ENCODE measurements at places on chromosomes 13 and 19.
A peak's percentile ranks its signal among the peaks of the same experiment; 100 is the strongest.

- peak; percentile 37 for DNase-seq
Observed at GRCh38 chr13:97344265-97345175, 89.4 kb upstream of the RAP2A start.

DNA sequence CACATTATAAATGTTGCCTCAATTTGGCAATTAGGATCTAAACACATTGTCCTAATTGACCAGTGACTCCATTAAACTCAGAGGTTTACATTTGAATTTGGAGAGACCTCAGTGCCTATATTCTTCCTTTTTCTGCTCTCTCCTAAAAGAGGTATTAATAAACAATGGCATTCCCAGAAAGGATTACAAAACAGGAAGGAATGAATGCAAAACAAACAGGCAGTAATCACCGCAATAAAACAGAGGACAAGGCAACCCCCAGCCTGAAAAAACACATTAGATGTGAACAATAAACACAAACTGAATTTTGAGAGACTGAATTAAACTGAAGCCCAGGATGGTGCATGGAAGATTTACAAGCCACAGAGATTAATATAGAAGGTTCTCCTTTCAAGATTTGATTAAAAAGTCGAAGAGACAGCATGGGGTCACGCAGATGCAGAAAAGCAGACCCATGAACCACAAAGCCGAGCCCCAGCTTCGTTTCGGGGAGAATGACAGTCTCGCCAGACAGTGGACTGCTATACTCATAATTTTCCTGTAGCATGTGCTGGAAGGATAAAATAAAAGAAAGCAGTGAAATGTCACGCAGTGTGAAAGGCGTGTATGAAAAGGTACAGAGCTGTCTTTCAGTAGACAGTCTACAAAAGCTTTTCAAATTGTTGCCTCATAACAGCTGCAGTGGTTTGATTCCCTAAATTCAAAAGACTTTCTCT, 503.0 kb downstream of the LIG4 start:
- no peak for DNase-seq

DNA sequence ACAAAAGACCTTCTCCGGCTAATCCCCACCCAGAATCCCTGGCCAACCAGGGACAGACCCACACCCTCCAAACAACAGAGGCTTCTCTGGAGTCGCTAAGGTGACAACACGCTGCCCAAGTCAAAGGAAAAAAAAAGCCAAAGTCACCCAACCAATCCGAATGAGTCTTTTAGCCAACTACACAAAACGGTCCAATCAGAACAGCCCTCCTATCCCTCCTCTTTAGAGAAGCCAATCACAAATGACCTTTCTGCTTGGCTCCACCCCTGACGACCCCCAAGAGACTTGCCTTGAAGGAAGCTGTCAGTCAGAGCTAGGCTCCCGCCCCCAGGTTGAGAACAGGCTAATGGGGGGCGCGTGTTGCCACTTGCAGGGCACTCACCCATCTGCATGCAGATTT, 6.6 kb upstream of the FBXW9 start:
- DNase-seq: peak; percentile 83

DNA sequence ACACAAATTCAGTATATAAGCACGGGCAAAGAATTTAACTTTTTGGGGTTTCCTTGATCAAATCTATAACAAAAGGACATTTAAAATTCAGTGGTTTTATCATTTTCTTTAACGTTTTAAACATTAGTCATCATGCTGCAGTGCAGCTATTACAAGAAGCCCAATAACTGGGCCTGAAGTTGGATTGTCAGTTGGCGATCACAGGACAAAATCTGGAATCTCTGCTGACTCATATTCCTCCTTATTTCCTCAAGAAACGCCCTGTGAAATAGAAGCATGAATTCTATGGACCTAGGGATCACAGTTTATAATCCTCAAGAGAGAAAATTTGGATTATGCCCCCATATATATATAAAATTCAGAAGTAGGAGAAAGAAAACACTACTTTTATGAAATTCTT, 971.6 kb upstream of the MIR17HG start:
- no peak for DNase-seq

DNA sequence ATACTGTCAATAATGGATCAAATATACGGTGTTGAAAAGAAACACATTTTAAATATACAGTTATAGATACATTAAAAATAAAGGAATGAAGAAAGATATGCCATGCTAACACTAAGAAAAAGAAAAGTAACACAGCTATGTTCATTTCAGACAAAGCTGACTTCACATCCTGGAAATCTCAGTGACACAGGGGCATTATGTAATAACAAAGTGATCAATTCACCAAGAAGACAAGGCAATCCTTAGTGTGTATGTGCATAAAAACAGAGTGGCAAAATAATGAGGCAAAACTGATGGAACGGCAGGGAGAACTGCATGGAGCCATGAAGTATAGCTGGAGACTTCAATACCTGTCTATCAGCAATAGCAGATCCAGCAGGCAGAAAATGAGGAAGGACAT, 13.1 kb downstream of the ZNF14 start:
- no peak for DNase-seq

DNA sequence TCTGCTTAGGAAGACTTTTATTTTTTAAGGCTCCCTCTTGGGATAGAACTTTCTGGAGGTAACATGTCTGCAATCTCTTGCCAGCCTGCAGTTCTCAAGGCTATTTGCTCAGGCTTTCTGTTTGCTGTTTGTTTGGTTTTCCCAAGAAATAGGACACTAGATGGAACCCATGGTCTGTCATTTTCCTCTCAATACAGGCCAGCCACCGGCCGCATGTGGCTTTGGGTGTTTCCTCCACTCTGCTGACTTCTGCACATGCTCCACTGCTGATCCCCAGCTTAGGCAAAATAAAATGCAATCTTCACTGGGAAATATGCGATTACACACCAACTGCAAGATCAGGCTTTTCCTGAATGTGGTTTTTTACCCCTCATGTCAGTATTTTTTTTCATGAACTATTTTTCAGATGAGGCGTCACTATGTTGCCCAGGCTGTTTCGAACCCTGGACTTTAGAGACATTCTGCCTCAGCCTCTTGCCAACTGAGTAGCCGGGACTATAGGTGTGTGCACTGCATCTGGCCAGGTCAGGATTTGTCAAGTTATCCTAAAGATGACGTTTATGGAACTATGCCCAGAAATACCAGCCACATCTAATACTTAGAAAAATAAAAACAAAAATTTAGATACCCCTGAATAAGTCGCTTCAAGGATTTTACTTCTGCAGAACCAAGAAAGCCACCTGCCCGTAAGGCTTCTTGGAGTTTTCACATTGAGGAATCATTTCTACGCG, 94.3 kb upstream of the PABPC3 start:
- no peak for DNase-seq

DNA sequence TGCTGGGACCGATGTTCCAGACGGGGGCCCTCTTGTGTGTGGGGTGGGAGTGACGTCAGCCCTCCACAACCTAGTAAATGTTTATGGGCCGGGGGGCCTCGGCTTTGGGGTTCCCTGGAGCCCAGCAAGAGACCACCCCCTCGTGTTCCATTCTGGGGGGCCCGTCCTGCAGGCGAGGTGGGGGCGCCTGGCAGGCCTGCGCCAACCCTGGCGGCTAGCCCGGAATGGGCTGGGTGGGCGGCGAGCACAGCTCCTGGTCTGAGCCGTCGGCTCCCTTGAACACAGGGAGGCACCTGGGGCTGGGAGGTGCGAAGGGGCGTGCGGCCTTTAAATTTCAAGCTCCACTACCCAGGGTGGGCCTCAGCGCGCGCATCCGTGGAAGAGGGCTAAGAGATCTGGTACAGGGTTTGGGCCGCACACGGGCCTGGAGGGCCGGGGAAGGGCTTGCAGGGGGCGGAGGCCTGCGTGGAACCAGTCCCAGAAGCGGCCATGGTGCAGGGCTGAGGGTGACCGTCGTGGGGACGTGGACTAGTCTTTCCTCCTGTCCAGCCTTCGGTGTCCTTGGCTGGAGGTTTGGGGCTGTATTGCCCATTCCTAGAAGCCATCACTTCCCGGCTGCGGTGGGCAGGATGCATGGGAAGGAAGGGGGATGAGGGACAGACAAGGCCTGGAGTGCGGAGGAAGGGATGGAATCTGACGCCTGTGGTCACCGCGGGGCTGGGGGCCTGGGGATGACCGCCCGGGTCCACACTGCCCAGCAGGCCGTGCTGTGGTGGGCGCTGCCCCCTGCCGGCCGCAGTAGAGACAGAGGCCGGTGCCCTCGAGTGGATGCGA, 11.4 kb downstream of the NDUFA11 start:
- DNase-seq: no peak

DNA sequence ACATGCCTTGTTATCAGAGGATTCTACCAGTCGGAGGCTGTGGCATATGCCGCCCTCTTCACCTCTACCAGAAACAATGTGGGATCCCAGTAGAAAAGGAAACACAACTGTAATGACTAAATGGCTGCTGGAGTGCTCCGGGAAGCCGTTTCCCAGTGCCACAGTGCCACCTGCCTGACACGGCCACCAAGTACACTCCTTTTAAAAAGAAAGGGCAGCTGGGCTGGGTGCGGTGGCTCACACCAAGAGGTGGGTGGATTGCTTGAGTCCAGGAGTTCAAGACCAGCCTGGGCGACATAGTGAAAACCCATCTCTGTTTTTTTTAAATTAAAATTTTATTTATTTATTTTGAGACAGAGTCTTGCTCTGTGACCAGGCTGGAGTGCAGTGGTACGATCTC, 67.3 kb downstream of the TRPM4 start:
- DNase-seq: peak; percentile 49

DNA sequence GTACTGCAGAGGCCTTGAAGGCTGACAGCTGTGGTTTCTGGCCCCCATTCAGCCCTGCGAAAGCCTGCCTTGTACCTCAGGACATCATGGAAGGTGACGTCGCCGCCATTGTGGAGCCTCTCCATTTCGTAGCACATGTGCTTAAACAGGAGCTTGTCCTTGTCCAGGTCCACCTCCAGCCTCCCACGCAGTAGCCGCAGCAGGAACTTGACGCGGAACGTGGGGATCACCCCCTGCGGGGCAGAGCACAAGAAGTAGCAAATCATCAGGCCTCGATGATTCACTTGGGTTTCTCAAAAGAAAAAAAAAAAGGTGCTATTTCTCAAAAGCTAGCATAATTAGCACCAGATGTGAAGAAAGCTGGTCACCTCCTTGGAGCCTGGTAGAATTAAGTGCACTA, 351.0 kb downstream of the NALCN start:
- DNase-seq: no peak

- no peak for DNase-seq
Observed at GRCh38 chr13:24110011-24110410, 50.5 kb upstream of the SPATA13 start.

DNA sequence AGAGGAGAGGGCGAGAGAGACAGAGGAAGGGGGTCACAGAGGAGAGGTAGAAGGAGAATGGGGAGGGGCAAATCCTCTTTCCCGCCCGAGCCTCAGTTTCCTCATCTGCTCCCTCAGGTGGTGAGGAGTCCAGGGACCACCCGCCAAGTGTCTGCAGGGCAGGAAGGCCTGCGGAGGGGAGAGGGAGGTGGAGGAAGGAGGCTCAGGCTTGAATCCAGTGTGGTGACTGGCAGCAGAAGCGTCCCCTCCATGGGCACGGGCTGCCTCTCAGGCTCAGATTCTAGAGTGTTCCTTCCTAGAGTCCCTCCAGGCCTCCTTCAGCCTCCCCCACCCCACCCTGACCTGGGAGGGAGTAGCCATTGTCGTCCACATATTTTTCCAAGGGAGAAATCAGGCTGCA, 16.5 kb upstream of the GARIN5A start:
- no peak for DNase-seq

GRCh38 chr13:113641426-113641825, 16.6 kb downstream of the ATP4B start:
- DNase-seq: no peak

- no peak for DNase-seq
Observed at GRCh38 chr19:7559102-7559501, 23.6 kb downstream of the PNPLA6 start.

DNA sequence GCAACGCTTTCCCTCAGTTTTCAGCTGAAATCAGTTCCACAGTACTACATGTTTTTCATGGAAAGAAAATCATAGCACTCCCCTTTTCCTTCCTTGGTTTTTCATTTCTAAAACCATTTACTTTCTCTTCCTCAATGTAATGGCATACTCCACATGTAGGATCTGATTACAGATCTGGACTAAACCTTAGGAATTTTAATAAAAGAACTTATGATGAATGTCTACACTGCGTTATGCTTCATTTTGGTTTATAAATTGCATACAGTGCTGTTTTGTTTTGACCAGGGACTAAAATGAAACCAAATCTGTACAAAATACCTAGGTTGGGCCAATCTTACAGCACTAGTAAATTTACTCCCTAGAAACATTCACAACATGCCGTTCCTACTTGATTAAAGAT, 589.9 kb downstream of the TBC1D4 start:
- DNase-seq: no peak

GRCh38 chr13:77398825-77399620, 72.1 kb upstream of the MYCBP2 start:
- DNase-seq: no peak

- no peak for DNase-seq
Observed at GRCh38 chr19:16970821-16971220, 55.8 kb downstream of the CPAMD8 start.

GRCh38 chr13:92745258-92745657, 481.3 kb upstream of the GPC6 start:
- no peak for DNase-seq

GRCh38 chr19:18055967-18056366, 30.8 kb downstream of the IL12RB1 start:
- no peak for DNase-seq

DNA sequence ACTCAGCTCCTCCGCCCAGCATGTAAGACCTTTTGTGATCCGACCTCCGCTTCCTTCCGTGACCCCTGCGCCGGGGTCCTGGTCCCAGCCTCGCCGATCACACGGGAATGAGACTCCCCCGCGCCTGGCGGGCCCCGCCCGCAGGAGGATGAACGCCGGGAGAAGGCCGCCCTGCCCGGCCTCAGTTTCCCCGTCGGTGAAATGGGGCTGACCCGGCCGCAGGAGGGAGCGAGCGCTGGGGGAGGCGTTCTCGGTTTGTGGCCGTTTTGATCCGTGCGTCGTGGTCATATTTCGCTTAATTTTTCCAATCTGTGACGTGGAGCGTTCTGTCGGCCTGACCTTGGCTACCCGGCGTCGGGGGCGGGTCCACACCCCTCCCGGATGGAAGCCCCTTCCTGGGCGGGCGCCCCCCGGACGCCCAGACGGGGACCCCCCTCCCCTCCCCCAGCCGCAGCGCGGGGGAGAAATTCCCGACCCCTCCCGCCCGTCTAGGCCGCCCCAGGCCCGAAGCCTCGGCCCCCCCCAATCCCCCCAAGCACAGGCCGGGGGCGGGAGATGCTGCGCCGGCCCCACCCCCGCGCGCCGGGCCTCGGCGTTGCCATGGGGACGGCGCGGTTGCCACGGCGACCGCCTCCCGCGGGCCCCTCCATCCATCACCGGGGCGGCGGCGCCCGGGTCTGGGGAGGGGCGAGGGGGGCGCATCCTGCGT, 11.1 kb downstream of the PALM start:
- no peak for DNase-seq
